ENCODE measurements at places on chromosomes 1 and 21. TPM values are rescaled to one million over a fixed set of nuclear protein-coding genes. Genes with fewer than 3 reads are reported as not detected.

DNA sequence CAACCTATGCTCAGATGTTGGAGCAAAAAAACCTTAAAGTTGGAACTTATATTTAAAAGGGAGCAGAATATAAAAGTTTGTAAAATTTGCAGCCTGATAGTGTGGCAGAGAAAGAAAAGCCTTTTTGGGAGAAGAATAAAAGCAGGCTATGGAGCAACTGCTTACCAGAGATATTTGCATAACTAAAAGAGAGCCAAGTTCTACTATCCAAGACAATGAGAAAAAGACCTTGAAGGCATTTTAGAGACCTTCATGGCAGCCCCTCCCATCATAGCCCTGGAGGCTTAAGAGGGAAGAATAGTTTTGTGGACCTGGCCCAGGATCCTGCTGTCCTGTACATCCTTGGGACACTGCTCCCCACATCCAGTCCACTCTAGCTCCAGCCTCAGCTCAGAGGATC, 312.5 kb upstream of the ZRANB2 start:
- DNase-seq, result no peak

DNA sequence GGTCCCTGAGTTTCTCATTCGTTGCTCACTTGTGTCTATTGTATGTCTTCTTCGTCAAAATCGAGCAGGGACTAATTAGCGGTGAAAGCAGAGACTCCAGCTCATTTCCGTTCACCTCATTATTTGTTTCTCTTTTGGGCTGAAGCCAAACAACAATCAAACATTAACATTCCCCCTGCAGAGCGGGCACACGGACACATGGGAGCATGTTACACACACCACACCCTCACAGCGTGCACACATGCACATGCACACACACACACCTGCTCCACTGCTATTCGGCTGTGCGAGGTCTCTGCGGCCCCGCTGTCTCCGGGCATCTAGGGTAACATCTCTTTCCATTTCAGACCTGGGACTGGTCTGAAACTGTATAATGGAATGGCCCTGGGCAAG, 58.5 kb upstream of the LRRC8D start:
- no peak for DNase-seq

DNA sequence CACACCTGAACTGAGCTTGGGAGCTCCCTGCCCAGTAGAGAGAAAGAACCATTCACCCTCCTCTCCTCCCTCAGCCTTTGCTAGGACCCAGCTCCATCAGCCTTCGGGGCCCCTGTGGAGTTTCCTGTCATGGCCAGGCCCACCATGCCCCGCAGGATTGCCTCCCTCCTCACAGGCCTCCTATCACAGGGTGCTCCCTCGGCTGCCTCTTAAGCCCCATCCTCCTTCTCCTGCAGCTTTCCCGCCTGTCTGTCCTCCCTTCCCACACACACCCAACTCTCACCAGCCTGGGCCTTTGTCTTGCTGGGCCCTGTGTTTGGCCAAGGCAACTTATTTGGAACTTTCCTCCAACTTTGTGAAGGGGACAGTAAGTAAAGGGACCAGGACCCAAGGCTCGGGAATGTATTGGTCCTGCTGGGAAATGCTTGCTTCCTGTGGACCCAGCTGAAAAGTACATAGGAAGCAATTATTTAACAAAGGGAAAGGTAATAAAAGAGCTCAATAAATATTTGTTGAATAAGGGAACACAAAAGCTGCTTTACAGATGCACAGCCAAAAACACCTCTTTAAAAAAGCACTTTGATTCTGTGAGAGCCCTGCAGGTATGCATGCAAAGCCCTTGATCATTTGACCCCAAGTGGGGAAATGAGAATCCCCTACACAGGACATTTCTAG, 31.6 kb upstream of the TENT5C start:
- no peak for DNase-seq

GRCh38 chr1:188237573-188238348, 1409.0 kb downstream of the PLA2G4A start:
- no peak for DNase-seq

DNA sequence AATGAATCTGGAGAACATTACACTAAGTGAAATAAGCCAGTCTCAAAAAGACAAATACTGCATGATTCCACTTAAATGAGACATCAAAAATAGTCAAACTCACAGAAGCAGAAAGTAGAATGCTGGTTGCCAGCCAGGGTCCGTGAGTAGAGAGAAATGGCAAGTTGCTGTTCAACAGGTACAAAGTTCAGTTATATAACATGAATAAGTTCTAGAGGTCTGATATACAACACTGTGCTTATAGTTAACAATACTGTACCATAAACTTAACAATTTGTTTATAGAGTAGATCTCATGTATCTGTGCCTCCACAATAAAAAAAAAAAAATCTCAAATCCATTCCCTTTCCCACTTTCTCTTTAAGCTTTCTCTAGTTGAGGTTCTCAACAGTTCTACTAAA, 83.5 kb downstream of the DENND1B start:
- DNase-seq, result no peak

- DNase-seq, result no peak
These were observed 98.8 kb downstream of the FOXD2 start for GRCh38 chr1:47536646-47537118.

GRCh38 chr21:26967062-26967913, at the start of gene ADAMTS5:
Gene ADAMTS5 (minus strand): TSS chr21:26967088. CDS start chr21:26966391, 697 bp downstream.
- DNase-seq, result no peak

- DNase-seq, result no peak
These were observed 359.0 kb downstream of the RGS7 start for GRCh38 chr1:240998024-240998423.

- DNase-seq, result no peak
These were observed 490.6 kb upstream of the VAMP3 start for GRCh38 chr1:7280347-7280960.

GPR52 gene
- 1.6 TPM for total RNA-seq

PCAT6 gene
- 1.9 TPM for total RNA-seq

RAB29 gene
- 72.3 TPM for total RNA-seq

KCNA2 gene
- 6.6 TPM for total RNA-seq

RAB3GAP2 gene
- 47.8 TPM for total RNA-seq
